ENCODE measurements at places on chromosomes 16 and 17.

DNA sequence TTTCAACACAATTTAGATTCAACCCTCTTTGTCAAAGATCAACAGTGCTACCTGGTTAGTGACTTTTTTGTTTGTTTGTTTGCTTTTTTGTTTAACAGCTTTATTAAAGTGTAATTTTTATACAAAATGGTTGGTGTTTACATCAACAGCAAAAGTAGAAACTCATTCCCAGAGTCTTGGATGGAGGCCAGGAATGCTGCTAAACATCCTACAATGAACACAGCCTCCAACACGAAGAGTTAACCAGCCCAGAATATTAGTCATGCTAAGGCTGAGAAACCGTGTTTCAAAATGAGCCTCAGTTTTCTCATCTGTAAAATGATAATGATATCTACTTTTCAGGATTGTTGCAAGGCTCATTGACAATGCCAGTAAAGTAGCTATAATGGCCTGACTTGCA, 211.0 kb upstream of the MAF start:
- DNase-seq: no peak

GRCh38 chr17:28031174-28031573, 11.3 kb upstream of the NLK start:
- no peak for DNase-seq

DNA sequence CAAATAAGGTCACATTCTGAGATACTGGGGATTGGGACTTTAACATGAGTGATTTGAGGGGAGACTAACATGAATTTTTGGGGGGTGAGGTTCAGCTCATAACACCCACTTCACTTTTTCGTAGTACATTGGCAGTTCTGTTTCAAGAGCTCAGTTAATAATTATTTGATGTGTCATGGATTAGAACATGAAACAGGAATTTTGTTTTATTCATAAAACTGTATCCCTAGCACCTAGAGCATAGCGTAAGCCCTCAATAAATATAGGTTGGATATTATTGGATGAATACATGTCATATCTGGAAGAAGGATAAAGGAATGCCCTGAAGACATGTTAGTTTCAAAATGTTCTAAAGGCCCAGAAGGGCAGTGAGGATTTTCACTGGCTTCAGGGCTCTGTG, 119.8 kb downstream of the PRKCA start:
- no peak for DNase-seq

GRCh38 chr16:50637716-50638602, 43.2 kb downstream of the SNX20 start:
- DNase-seq: no peak

DNA sequence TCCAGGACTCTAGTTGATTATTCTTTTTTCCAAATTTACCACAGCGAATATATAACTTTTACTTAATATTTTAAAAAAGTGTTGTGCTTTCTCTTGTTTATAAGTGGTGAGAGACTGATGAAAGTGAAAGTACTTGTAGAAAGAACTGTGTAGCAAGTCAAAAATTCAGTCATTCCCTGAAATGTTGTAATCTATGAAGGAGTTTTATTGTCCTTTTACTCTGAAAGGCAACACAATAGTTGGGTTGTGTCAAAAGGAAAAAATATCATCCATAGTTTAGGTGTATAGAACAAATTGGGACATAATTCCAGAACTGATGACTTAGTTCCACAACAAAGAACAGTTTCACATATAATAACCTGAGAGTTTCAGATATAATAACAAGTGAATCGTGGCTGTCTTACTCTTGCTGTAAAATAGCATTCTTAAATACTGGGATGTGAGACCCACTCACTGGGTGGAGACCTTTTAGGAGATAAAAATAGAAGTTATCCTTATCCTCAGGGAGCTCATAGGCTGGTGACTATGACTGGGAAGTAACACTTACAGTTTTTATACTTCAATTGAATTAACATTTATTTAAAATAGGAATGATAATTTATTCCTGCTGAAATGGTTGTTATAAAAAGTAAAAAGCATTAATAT, 20.6 kb downstream of the CYB5B start:
- DNase-seq: no peak

DNA sequence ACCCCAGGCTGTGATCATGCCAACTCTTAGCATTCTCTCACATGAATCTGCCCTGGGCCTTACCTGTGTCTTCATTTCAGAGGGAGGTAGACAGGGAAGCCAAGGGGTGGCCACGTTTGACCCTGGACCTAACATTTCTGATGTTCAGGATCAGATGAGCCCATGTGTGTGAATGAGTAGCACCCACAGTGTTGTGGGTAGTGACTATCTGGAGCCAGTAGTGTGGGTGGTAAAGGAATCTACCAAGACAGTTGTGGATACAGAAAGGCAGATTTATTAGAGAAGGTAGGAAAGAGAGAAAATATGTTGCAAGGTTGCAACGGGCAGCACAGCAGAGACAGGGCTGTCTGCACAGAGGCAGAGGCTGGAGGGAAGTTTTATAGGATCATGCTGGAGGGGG, 60.5 kb downstream of the TK2 start:
- no peak for DNase-seq

DNA sequence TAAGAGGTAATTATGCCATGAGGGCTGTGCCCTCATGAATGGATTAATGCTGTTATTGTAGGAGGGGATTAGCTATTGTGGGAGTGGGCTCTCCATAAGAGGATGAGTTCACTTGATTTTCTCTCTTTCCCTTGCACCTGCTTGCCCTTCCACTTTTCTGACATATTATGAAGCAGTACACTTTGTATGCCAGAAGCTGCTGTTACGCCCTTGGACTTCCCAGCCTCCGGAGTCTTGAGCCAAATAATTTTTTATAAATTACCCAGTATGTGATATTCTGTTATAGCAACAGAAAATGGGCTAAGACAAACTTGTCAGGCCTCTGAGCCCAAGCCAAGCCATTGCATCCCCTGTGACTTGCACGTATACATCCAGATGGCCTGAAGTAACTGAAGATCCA, 38.4 kb downstream of the PSMD12 start:
- no peak for DNase-seq

- DNase-seq: no peak
Observed at GRCh38 chr16:57019746-57020145, 30.4 kb downstream of the NLRC5 start.

- DNase-seq: no peak
Observed at GRCh38 chr17:45284176-45285140, 22.6 kb upstream of the SPATA32 start.

- DNase-seq: no peak
Observed at GRCh38 chr17:35900708-35901480, 20.7 kb upstream of the CCL5 start.

DNA sequence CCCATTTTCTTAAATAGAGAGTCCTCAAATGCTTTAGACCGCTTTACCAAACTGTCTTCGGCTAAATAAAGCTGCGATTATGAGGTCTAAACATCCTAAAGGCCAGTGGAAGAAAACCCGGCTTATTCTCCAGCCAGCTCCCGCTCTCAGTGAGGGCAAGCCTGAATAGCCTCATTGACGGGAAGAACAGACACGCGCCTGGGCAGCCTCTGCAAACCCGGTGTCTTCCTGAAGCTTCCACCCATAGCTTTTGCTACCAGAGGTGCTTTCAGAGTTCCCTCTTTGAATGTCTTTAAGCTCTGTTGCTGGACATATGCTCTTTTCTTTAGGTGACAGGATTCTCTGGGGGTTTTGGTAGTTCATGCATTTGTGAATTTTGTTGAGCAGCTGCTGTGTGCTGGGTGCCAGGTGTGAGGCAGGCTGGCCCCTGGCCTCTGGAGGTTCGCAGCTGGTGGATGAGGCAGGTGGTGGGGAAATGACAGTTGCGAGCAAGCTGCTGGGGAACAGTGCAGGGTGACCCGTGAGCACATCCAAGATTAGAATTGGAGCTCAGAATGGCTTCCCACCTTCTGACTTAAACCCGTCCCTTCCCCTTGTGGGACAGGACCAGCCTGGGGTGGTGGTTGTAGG, 44.7 kb downstream of the CRISPLD2 start:
- no peak for DNase-seq

GRCh38 chr17:8436844-8437171, 1.1 kb downstream of the NDEL1 start:
- no peak for DNase-seq

GRCh38 chr16:65117811-65118448, 3.9 kb downstream of the CDH11 start:
- DNase-seq: peak; percentile 25

GRCh38 chr17:73362697-73363096, 50.9 kb upstream of the CDC42EP4 start:
- DNase-seq: no peak
